CD4-positive, alpha-beta T cell treated with Interferon gamma for 1 hour (primary cell): ENCODE measurements at places on chromosomes 5 and 9.
A peak's percentile ranks its signal among the peaks of the same experiment; 100 is the strongest.

GRCh38 chr5:149420545-149421371, 41.7 kb upstream of the IL17B start:
- no peak for DNase-seq

GRCh38 chr9:131809941-131810344, 70.1 kb upstream of the RAPGEF1 start:
- no peak for DNase-seq

- DNase-seq: no peak
These were observed 39.4 kb downstream of the LRSAM1 start for GRCh38 chr9:127490535-127491230.

GRCh38 chr5:180018347-180019060, 53.1 kb downstream of the RNF130 start:
- DNase-seq: no peak

- DNase-seq: no peak
These were observed 63.2 kb downstream of the CFAP90 start for GRCh38 chr5:7787770-7788169.

- no peak for DNase-seq
These were observed 1.2 kb upstream of the RNF38 start for GRCh38 chr9:36401164-36401740.

DNA sequence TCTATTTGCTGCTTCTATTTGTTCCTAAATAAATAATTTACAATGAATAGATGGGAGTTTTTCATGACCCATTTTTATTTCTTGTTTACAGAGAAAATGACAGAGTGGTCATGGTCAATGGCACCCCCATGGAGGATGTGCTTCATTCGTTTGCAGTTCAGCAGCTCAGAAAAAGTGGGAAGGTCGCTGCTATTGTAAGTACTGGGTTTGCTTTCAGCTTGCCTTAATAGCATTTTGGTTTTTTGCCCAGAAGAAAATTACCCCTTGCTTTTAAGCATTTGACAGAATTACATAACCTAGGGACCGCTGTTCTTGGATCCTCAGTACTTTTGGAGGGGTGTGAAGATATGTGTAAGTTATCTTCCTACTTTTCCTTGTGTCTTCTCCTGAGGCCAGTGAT, 44.1 kb downstream of the TJP2 start:
- DNase-seq: no peak

DNA sequence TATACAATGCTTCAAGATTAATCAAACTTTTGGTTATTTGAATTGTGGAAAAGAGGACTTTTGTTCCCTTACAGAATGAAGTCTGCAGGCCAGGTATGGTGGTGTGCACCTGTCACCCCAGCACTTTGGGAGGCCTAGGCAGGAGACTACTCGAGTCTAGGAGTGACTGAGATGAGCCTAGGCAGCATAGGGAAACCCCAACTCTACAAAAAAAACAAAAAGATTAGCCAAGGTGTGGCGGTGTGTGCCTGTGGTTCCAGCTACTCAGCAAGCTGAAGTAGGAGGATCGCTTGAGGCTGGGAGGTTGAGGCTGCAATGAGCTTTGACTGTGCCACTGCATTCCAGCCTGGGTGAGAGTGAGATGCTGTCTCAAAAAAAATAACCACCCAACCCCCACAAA, 9.3 kb downstream of the CCNH start:
- DNase-seq: no peak

GRCh38 chr5:93572608-93573353, 8.2 kb downstream of the NR2F1-AS1 start:
- no peak for DNase-seq

DNA sequence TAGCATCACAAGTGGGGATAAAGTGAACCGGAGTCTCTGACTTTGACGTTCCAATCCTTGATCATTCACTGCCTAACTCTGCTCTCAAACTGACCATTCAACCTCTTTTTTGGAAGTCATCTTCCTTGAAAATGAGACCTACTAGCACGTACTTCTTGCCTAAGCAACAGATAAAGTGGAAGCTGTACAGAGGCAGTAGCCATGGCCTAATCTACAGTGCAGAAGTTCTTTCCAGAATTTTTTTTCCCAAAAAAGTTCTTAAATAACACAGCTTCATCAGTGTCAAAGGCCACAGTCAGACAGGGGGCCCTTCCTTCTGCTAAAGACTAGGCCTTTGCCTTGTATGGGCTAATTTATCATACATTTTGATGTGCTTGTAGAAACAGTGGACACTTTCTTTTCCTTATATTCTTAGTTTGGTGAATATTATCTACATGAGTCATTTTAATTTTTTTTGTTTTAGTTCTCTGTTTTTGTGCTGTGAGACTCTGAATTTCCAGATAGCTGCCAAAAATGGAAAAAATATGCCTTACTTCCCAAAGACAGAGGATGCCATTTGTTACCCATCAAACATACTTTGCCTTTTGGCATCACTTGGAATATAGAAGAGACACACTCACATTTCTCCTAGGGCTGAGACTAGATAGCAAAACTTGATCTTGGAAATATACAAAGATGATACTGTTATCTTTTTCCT, 96.3 kb upstream of the VCAN start:
- no peak for DNase-seq

GRCh38 chr5:38677636-38678035, 121.2 kb upstream of the LIFR start:
- DNase-seq: no peak

DNA sequence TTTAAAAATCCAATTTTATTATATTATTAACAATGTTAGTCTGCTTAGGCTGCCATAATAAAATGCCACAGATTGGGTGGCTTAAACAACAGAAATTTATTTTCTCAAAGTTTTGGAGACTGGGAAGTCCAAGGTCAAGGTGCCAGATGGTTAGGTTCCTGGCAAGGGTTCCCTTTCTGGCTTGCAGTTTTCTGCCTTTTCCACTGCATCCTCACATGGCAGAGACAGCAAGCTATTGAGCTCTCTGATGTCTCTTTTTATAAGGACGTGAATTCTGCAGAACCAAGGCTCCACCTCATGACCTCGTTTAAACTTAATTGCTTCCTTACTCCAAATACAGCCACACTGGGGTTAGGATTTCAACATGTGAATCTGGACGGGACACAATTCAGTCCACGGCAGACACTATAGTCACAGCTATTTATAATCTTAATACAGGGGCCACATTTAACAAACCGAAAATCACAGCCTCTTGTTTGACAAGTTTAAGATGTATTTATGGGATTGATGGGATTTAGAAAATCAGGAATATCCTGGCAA, 174.9 kb upstream of the PUM3 start:
- no peak for DNase-seq

DNA sequence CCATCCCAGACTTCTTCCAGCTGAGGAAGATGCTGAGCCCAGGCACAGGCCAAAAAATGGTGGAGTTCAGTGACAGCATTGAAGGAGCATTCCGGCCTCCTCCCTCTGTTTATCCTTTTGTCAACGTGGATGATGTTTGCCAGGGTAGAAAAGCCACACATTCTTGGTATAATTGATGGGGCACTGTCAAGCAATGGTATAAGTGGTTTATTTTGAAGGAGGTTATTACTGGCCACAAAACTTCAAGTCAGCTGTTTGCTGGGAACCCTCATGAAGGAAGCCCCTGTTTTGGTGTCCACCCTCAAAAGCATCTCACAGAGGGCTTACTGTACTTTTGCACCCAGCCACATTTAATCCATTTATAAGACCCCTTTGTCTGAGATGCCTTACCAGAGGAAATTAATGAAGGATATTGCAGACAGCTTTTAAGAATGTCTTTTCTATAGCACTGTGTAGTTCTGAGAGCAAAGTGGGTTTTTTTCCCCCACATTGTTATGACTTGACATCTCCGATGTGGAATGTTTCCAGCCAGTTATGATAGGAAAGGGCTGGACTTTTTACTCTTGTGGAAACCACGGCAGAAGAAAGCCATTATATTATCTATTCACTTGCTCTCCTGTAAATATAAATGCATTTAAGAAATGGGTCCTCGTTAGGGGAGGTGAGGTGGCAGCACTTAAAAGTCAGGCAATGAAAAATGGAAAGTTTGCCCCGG, 95.5 kb upstream of the SPATA31D4 start:
- DNase-seq: no peak

DNA sequence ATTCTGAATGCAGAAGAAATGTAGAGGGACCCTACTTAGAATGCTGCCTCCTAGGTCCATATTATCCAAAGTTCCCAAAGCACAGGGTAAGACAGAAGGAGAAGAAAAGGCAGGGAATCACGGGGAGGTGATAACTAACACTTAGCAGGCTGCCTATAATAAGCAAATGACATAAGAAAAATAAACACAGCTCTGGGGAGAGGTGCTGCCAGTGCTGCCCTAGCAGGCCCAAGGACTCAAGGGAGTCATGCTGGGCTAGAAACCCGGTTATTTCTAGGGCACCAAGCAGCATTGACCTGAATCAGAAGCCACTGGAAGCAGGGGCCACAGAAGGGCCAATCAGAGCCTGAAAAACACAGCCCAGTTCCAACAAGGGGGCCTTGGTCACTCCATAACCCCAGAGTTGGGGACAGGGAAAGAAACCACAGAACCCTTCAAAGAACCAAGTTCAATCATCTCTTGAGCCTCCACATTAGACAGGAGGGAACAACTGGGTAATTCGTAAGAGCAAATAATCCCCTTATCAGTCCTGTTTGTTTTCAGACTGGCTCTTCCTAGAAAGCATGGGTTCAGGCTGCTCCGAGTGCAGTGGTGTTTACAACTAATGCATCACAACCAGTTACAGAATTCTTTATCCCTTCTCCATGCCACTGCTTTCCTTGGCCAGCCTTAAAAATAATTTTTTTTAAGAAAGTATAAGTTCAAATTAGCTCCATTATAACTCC, 24.0 kb downstream of the NRG2 start:
- DNase-seq: no peak

DNA sequence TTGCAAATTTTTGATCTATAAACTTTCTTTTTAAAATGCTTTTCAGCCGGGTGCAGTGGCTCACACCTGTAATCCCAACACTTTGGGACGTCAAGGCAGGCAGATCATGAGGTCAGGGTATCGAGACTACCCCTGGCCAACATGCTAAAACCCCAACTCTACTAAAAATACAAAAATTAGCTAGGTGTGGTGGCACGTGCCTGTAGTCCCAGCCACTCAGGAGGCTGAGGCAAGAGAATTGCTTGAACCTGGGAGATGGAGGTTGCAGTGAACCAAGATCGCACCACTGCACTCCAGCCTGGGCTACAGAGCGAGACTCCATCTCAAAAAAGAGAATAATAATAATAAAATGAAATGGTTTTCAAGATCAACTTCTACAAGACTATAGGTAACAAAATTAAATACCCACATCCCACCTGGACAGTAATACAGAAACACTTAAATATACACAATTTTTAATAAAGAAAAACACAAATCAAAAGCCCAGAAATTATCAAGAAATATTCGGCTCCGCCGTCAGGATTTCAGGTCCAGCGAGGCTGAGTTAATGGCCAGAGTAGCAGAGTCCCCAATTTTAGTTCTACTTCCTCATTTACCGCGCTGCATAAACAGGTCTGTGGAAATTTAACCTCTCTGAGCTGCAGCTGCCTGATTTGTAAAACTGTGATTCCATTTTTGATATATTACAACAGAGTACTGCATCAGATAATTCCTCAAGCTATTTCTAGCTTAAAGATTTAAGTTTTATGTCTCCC, 4.0 kb downstream of the TUT7 start:
- peak; percentile 7 for DNase-seq

DNA sequence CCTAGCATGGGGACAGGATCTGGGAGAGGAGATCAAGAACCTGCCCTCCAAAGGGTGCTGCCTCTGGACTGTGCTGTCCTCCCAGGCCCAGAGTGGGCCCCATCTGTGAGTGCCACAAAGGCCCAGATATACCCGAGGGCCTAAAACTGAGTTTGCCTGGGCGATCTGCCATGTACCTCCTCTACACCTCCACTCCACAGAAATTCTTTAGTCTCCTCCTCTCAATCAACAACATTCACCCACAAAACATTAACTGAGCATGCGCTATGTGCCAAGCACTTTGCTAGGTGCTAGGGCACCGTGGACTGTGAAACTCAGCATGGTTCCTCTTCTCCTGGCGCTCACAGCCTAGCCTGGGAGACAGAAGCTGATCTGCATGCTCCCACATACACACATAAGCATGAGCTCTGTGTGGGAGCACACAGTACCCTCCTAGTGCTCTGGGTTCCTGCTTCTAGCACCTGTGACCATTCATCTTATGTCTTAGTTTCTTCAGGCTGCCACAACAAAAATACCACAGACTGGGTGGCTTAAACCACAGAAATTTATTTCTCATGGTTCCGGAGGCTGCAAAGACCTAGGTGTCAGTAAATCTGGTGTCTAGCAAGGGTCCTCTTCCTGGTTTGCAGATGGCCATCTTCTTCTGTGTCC, 82.0 kb upstream of the FSTL4 start:
- no peak for DNase-seq

DNA sequence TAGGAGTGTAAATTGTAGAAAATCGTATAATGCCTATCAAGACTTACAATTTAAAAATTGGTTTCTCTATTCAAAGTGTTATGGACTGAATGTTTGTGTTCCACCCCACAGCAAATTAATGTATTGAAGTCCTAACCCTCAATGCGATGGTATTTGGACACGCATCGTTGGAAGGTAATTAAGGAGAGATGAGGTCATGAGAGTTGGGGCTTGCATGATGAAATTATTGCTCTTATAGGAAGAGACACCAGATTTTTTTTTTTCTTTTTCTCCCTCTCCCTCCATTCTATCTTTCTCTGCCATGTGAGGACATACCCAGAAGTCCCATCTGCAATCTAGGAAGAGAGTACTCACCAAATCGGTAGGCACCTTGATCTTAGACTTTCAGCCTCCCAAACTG, 189.2 kb downstream of the MAN2A1 start:
- no peak for DNase-seq

DNA sequence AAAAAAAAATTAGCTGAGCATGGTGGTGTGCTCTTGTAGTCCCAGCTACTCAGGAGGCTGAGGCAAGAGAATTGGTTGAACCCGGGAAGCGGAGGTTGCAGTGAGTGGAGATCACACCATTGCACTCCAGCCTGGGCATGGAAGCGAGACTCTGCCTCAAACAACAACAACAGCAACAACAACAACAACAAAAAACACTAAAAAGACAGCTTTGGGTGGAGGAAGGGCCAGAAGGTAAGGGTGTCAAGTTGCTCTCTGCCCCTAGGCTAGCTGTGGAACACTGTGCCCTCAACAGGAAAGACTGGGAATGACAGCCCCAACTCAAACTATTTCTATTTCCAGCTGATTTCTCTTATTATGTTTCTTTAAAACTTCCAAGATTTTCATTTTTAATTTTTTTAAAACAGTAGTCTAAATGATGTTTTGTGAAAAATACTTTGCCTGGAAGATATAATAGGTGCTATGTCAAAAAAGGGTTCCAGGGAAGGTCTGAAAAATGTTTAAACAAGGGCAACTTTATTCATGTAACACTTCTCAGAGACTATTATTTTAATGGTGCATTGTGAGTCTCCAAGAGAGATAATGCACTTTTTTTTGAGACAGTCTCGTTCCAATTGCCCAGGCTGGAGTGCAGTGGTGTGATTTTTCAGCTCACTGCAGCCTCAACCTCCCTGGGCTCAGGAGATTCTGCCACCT, 29.9 kb downstream of the CLINT1 start:
- DNase-seq: no peak

GRCh38 chr9:14080959-14081542, 232.9 kb downstream of the NFIB start:
- no peak for DNase-seq

- DNase-seq: no peak
These were observed 90.8 kb upstream of the GNA14 start for GRCh38 chr9:77738932-77739331.

GRCh38 chr5:158383486-158383885, 524.5 kb upstream of the CLINT1 start:
- no peak for DNase-seq

- no peak for DNase-seq
These were observed 557.9 kb downstream of the CTNND2 start for GRCh38 chr5:11346336-11346735.

GRCh38 chr5:56190497-56190896, 42.6 kb downstream of the ANKRD55 start:
- peak; percentile 34 for DNase-seq

- no peak for DNase-seq
These were observed 58.3 kb downstream of the MFAP3 start for GRCh38 chr5:154097031-154097430.
